GM03348 (cell line): ENCODE measurements at places on chromosomes 13 and 19.
A peak's percentile ranks its signal among the peaks of the same experiment; 100 is the strongest.

DNA sequence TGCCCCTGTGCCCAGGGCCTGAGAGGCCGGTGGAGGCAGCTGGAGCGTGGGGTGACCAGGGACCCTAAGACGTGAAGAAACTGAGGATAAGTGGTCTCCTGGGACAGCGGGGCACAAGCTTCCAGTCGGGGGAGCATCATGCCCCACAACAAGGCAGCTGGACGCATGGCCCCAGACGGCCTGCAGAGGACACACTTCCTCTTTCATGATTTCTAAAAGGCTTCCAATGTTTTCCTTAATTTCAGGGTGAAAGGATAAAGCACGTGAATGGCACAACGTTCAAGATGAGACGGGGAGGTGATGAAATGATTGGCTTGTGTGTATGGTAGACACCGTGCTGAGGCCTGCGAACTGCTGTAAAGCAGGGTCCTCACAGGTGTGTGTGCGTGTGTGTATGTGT, 20.2 kb upstream of the MYDGF start:
- DNase-seq, result no peak

- no peak for DNase-seq
Measured at GRCh38 chr13:113754691-113755090, 4.3 kb upstream of the TMEM255B start.

GRCh38 chr19:18815673-18816072, 16.1 kb upstream of the UPF1 start:
- DNase-seq, result no peak

- no peak for DNase-seq
Measured at GRCh38 chr19:19160461-19161035, 9.5 kb downstream of the MEF2B start.

- DNase-seq, result no peak
Measured at GRCh38 chr19:49643466-49643865, 1.5 kb downstream of the SCAF1 start.

DNA sequence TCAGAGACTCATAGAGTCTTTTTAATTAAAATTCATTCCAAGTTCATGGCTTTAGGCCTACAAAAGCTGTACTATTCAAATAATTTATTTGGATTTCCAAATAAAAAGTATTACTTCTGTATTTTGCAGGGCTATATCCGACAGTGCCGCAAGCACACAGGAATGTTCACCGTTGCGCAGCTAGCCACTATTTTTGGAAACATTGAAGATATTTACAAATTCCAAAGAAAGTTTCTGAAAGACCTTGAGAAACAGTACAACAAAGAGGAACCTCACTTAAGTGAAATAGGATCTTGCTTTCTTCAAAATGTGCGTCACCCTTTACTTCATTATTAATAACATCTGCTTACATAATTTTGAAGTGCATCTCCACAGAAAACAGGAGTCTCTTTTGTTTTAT, 20.5 kb upstream of the C1QTNF9 start:
- peak; percentile 48 for DNase-seq

DNA sequence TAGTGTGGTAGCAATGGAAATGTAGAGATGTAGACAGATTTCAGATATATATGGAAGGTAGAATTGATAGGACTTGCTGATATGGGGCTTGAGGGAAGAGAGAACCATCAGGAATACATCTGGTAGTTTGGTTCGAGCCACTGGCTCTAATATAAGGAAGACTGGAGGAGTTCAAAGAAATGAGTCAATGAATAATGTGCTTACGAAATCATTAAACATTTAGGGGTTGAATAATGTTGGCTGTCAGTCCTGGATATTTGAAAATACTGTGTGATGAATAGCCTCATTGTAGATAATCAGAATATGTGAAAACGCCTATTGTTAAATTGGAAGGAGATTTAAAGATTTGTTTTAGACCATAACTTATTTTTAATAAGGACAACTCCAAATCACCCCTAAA, 21.6 kb downstream of the SGCG start:
- DNase-seq, result peak; percentile 53

- no peak for DNase-seq
Measured at GRCh38 chr13:44420376-44421220, 47.0 kb downstream of the SERP2 start.

DNA sequence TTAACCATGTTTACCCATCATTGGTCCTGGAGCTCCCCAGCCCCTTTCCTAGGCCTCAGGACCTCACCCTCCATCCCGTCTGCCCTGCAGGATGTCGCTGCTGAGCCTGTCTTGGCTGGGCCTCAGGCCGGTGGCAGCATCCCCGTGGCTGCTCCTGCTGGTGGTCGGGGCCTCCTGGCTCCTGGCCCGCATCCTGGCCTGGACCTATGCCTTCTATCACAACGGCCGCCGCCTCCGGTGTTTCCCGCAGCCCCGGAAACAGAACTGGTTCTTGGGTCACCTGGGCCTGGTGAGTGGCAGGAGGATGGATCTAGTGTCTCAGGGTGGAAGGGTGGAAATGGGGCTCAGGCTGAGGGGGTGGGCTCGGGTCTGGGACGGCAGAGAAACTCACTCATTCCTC, 508 bp downstream of the CYP4F8 start:
- DNase-seq, result no peak

DNA sequence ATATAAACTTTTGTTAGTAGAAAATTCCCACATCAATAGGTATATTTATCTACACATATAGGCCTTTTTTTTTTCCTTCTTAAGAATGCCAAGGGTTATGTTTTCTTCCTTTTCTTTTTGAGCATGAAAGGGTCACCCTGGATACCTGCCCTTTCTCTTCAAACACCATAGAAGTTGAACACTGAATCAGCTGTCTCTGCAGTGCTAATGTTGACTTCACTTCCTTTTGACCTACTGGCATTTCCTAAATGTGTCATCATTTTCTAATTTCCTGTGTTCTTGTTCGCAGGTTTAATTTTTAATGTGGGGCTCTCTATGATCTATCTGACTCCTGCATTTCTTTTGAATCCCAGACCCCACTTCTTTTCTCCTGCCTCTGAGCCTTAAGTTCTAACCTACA, 532.0 kb downstream of the GPC6 start:
- no peak for DNase-seq

DNA sequence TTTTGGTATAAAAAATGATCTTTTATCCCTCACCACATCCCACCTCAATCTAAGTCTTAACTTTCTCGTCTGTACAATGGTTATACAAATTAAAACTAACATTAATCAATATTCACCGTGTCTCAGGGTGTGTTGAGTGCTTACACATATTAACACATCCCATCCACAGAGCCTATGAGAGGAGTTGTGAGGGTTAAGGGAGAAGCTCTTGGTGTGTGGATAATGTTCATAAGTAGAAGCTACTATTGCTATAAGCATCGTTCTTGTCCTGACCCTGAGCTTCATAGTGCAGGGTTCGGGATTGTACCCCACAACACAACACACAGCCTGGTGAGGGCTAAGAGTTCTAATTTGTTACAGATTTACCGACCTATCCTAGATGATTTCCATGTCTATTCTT, 2.5 kb downstream of the FPR3 start:
- DNase-seq, result no peak

GRCh38 chr13:34772881-34773280, 169.2 kb upstream of the NBEA start:
- DNase-seq, result no peak

DNA sequence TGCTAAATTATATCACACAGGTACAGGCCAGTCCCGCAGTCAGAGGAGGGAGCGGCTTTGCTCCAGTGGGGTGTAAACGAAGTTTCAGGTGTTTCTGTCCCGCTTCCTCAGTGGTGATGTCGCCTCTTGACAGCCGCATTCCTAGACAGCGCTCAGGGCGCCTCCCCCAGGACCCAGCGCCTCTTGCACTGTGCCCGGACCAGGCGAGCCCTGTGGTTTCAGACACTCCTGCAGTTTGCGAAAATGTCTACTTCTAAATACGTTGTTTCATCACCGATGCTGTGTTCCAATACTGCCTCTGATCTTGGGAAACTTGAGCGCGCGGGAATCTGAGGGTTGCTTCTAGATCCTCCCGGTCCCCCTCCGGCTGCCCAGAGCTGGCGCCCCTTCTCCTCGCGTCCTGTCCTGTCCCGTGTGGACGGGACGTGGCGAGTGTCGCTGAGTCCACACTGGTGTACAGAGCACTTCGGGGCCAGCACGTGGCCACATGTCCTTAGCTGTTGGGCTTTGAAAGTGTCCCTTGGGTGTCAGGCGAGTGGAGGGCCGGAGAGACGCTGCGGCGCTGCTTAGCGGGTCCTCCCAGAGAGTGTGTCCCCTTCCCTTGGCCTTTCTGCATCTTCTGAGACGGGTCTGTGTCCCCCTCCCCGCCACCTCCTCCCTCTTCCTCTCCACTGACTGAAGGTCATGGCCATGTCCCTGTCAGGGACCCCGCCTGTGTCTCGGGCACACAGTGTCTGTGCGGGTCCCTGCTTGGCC, 14.6 kb upstream of the RPS15 start:
- DNase-seq, result no peak

GRCh38 chr19:10763828-10764339, 46.0 kb downstream of the DNM2 start:
- no peak for DNase-seq

GRCh38 chr13:22040810-22041364, 370.0 kb downstream of the FGF9 start:
- DNase-seq, result no peak

- no peak for DNase-seq
Measured at GRCh38 chr13:80336776-80337287, 4.1 kb downstream of the SPRY2 start.

GRCh38 chr19:29302002-29302928, 89.3 kb upstream of the UQCRFS1 start:
- no peak for DNase-seq

DNA sequence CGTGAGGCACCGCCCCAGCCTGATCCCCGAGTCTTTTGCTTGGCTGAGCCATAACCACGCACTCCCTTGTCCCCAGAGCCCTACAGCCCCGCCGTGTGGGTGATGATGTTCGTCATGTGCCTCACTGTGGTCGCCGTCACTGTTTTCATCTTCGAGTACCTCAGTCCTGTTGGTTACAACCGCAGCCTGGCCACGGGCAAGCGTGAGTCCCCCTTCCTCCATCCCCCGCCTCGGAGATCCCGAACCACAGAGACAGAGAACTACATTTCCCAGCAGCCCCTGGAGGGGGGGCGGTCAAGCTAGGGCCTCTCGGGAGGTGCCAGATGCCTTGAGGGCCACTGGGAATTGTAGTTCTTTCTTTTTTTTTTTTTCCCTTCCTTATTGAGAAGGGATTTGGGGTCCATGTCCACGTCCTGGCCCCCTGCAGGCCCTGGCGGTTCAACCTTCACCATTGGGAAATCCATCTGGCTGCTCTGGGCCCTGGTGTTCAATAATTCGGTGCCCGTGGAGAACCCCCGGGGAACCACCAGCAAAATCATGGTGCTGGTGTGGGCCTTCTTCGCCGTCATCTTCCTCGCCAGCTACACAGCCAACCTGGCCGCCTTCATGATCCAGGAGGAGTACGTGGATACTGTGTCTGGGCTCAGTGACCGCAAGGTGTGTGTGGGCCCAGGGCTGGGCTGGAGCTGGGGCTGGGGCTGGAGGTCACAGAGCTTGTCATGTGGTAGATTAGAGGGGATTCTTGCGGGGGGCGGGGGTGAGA, 25.9 kb downstream of the GRIN2D start:
- DNase-seq, result peak; percentile 58

GRCh38 chr13:73876323-73876722, 257.9 kb downstream of the KLF12 start:
- DNase-seq, result no peak

DNA sequence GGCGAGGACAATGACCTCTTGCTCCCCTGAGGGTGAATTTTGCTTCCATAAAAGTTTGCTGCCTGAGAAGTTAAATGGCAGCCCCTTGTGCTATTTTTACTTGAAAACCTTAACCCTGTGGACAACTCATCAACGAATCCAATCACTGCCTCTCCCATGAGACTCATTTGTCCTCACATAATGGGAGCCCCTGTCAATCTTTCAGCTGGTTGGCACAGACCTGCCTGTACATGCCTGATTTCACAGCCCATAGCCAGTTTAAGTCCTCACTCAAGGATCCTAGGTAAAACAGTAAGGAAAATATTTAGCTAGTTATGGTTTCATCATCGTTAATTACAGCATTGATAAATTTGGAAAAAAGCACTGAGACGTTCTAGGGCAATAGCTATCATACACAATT, 207.4 kb downstream of the NHLRC3 start:
- no peak for DNase-seq

- DNase-seq, result peak; percentile 98
Measured at GRCh38 chr19:11798391-11799330, at the start of gene ZNF491. TSS of gene ZNF491 (plus strand) at chr19:11798523. CDS start at chr19:11805954, 7,431 bp downstream.

DNA sequence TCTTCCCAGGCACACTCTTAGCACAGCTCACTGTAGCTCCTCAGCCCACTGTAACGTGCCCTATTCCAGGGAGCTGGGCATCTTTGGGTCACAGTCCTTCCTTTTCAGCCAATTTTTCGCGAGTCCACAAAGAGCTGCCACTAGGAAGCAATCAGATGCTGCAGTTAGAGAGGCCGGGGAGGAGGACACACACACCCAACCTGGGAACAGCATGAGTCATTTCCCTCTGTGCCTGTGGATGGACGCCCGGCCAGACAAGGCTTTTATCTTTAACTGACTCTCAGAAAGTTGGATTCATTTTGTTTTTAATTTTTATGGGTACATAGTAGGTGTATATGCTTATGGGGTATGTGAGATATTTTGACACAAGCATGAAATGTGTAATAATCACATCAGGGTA, 918.6 kb downstream of the UQCRFS1 start:
- peak; percentile 69 for DNase-seq

- DNase-seq, result no peak
Measured at GRCh38 chr13:114164681-114165429, 14.2 kb upstream of the CFAP97D2 start.

GRCh38 chr19:3291644-3292043, 67.2 kb downstream of the CELF5 start:
- no peak for DNase-seq

DNA sequence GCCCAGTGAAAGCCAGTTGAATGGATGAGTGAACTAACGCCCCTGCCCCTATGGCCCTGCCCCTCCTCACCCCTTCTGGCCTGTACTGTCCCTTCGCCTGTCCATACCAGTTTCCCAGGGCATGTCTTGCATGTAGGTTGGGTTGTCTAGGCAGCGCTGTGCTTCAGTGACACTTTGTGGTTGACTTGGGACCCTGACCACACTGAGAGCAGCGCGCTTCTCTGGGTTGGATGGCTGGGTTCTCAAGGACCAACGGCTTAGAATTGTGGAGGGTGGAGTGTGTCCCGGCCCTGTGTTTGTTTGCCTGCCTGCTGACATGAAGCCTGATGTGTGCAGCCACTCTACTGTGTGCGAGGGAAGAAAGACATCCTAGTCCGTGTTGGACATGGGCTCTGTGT, 15.8 kb downstream of the GATAD2A start:
- DNase-seq, result no peak

- no peak for DNase-seq
Measured at GRCh38 chr13:112078879-112079531, 12.1 kb downstream of the SOX1 start.

GRCh38 chr13:66205807-66206206, 1024.3 kb downstream of the PCDH9 start:
- DNase-seq, result no peak

GRCh38 chr19:14410091-14411051, 8.8 kb downstream of the DDX39A start:
- DNase-seq, result no peak

DNA sequence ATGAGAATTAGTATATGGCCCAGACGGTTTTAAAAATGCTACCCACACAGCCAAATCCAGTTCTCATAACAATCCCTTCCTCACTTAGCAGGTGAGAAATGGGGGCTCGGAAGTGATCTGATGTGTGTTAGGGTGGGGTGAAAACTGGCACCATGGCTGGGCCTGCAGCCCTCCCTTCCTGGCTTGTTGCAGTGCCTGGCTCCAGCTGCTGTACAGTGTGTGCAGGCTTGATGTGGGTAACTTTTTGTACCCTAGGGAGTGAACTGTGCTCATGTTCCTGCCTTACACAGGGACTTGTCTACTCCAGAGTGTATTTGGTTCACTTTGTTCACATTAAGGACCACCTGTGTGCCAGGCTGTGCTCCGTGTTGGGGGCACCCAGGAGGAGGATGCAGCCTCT, 177.2 kb downstream of the LMO7 start:
- no peak for DNase-seq
